Stimulated activated CD4-positive, alpha-beta T cell treated with anti-CD3 and anti-CD28 coated beads, Interleukin-12 subunit alpha, Interleukin-12 subunit beta, amount 100 ng/mL, for 4 hours (primary cell): ENCODE measurements at places on chromosomes 4 and X.

DNA sequence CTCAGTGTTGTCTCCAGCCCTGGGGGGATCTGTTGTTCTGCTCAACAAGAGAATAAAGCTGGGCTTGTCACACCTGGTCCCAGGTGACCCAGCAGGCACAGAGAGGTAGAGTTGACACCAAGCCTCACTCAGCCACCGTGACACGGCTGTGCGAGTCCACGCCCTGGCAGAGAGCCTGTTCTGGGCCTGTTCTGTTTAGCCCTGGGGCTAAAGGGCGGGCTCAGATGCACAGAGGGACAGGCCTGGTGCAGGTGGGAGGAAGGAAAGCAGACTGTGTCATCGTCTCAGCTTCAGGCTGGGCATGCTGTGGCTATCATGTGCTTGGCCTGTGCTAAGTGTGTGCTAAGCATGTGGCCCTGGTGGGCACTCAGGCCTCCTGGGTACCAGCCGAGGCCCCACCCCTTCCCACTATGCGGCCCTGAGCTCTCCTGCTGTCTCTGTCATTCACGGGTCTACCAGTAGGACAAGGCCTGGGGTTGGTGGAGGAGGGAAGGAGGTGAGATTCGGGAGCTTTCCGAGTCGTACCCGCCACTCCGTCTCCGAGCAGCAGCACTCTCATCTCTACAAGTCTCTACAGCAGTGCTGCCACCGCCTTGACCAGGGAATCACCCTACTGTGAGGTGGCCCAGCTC, 10.8 kb downstream of the WFS1 start:
- no peak for DNase-seq

DNA sequence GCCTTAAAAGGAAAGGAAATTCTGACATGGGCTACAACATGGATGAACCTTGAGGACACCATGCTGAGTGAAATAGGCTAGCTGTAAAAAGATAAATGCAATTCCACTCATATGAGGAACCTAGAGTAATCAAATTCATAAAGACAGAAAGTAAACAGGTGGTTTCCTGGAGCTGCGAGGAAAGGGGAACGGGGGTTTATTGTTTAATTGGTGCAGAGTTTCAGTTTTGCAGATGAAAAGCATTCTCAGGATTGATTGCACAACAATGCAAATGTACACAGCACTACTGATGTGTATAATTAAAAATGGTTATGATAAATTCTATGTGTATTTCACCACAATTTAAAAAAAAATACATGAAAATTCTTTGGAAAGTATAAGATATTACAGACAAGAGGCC, 24.0 kb downstream of the PLRG1 start:
- no peak for DNase-seq

DNA sequence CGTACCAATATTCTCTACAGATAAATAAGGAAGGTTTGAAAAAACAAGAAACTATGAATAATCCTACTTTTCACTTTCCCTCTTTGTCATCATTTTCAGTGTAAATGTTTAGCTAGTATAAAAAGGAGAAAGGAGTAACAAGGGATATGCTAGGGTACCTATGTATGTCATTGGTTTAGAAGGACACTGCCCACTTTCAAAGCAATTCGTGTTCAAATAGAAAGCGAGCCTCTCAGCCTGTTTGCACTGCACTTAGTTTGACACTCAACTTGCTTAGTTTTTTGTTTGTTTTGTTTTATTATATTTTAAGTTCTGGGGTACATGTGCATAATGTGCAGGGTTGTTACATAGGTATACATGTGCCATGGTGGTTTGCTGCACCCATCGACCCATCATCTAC, 21.6 kb upstream of the RXFP1 start:
- no peak for DNase-seq

- no peak for DNase-seq
Measured at GRCh38 chrX:141701072-141701471, 2.5 kb upstream of the SPANXD start.

DNA sequence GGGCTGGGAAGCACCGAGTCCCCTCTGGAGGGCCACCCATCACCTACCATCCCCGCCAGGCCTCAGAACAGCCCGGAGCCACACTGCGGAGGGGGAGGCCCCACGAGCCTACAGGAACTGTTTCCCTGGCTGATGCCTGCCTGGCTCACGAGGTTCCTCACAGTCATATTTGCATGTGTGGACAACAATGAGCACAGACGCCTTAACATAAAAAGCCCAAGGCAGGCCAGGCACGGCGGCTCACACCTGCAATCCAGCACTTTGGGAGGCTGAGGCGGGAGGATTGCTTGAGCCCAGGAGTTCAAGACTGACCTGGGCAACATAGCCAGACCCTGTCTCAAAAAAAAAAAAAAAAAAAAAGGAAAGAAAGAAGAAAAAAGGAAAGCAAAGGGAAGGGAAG, 125.9 kb downstream of the FAM53A start:
- no peak for DNase-seq

DNA sequence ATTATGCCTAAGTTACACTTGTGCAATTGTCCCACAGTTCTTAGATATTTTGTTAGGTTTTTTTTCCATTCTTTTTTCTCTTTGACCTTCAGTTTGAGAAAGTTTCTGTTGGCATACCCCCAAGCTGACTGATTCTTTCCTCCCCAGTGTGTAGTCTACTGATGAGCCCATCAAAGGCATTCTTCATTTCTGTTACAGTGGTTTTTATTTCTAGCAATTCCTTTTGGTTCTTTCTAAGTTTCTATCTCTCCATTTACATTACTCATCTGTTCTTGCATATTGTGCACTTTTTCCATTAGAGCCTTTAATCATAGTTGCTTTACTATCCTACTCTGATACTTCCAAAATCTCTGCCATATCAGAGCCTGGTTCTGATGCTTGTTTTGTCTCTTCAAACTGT, 31.9 kb downstream of the CASP6 start:
- no peak for DNase-seq

DNA sequence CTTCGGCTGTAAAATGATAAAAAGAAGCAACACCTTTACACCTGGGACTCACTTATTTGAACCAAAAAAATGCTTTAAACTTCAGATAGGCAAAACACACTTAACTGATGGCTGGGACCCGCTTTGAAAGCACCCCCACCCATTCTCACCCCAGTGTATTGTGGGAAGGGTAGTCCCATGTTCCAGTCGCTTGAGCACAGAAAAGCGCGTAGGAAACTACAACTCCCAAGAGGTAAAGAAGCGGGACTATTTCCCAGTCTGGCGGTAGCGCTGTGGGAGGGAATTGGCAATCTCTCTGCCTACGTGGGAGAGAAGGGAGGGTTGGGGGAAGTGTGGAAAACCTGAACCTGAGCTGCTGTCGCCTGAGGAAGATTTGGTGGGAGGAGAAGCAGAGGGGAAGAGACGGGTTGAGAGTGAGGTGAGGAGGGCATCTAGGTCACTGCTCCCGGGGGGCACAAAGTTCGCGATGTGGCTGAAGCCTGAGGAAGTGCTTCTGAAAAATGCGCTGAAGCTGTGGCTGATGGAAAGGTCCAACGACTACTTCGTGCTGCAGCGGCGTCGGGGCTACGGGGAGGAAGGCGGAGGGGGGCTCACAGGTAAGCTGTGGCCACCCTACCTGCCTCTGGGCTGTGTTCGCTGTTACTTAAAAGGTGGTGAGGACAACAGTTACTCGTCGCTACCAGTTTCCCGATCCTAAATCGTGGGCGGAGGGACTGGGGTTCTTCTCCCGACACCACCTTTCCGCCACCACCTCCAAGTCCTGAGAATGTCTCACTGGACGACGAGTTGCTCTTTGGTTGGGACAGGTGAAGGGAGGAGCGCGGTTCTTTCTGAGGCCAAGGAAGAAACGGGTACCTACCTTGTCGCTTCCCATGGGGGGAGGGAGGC, at the start of gene TBC1D8B:
TBC1D8B (plus strand) TSS at position 286 of the 888 bp plus-strand sequence; CDS start at position 467, 181 bp downstream.
- DNase-seq: peak; percentile 5
